DND-41 (cell line): ENCODE measurements at places on chromosomes 1 and 21.
A peak's percentile ranks its signal among the peaks of the same experiment; 100 is the strongest.

- no peak for DNase-seq
Observed at GRCh38 chr1:227901239-227901905, 46.4 kb downstream of the WNT9A start.

DNA sequence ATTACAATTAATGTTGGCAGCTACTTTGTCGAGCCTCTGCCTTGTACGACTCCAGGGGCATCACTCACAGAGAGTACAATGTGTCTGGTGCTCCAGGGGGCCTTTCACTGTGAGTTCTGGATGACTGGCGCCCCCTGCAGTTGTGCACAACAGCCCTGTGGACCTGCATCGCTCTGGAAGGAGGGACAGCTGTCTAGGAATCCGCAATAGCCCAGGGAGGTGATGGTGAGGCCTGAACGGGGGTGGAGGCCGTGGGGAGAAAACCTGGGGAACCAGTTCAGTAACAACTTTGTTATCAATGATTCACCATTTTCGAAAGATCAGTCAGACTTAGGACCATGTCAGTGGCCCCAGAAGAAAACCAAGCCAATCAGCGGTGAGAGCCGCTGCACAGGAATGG lies 189.1 kb downstream of the KAZN start:
- DNase-seq: peak; percentile 21

GRCh38 chr1:226804907-226805759 lies 65.3 kb upstream of the PSEN2 start:
- no peak for DNase-seq

DNA sequence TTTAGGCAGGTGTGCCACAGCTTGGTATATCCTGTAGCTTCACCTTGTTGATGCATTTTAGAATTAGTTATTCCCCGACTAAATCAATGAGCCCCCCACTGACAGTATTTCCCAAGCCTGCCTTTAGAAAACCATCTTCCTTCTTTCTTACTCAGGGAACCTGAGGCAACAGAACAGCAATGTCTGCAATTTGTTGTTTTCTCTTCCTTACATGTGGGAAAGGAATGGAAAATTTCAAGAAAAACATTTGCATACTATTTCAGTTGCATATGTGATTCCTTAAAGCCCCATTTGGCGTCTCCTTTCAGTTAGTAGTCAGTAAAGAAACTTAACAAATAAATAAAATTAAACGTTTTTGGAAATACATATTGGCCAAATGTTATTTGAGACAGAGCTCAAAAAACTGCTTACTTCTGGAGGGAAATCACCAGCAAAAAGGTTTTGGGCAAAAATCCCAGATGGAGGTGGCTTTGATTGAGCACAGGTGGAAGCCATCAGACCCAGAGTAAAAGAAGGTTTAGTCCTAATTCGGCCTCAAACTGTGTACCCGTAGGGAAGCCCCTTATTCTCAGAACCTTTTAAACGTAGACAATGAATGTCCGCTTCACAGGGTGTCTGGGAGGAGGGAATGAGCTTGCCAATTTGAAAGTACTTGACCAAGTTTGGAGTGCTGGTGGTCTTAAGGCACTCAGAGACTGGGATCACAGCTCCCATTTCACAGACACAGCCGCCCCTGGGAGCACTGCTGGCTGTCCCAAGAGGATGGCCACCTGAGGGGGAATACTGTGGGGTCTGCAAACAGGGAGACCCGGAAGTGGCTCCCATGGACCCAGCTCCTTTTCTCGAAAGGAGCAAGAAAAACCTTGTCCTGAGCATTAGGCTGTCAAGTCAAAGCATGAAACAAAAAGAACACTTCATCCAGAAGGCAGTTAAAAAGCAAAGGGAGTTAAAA lies 9.4 kb downstream of the LHX4 start:
- no peak for DNase-seq

- DNase-seq: no peak
Observed at GRCh38 chr1:214459895-214460294, 91.5 kb downstream of the PTPN14 start.

DNA sequence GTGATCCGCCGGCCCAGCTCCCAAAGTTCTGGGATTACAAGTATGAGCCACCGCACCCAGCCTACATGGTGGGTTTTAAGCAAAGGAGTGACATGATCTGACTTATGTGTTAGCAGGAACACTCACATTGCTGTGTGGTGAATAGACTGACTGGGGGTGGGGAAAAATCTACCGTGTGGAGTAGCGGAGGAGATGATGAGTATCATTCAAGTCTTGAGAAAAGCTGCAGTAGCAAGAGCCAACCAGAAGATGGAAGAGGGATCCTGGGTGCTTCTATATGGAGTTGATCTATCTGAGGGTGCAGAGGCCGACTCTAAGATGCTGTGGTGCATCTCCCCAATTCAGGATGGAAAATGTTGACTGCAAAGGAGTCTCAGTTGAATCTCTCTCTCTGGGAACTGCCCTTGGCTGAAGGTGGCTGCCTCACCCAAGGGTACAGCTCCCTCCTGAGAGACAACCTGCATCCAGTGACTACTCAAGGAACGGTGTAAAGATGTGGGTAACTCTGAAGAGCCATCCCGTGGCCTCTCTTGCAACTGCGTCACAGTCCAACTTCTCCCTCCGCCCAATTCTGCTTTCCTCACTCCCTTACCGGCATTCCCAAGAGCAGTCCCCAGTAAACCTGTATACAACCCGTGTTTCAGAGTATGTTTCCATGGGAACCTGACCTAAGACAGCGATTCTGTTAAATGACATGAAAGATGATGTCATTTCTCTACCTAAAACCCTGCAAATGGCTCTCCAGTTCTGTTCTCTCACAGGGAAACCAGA lies 7.4 kb upstream of the B3GALNT2 start:
- DNase-seq: no peak

- DNase-seq: no peak
Observed at GRCh38 chr1:211551638-211552460, 27.1 kb downstream of the SLC30A1 start.

DNA sequence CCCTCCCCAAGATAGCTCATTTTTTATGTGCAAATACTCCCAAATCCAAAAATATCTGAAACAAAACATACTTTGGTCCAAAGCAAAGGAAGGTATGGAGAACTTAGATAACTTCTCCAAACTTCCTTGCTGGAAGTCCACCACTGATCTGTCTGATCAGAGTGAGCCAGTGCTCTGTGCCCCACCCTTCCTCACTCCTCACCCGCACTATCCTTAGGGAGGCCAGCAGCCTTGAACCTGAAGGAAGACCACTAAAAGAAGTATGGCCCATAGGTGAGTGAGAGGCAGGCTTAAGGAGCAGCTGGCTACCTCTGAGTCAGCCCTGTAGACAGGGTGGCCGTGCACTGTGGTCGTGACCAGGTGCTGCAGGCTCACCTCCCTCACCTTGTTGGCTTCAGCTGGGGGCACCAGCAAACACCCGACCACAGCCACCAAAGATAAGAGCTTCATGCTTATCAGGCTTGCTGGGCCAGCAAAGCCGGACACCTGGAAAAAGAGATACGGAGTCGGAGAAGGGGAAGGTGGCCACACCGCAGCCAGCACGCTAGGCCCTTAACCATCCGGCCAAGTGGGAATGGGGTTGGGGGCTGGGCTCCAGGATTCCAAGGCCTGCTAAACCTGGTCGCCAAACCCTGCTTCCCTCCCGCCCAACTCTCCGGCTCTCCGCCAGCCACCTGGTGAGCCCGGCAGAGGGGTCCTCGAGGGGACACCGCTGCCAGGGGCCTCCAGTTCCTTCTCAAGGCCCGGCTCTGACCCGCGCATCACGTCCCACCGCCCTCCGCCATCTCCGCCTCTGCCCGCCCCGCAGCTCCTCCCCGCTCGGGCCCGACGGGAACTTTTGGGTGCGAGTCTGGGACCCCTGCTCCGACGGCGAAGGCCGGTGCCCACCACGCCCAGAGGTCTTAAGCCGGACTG lies 543 bp downstream of the TMEM9 start:
- no peak for DNase-seq

DNA sequence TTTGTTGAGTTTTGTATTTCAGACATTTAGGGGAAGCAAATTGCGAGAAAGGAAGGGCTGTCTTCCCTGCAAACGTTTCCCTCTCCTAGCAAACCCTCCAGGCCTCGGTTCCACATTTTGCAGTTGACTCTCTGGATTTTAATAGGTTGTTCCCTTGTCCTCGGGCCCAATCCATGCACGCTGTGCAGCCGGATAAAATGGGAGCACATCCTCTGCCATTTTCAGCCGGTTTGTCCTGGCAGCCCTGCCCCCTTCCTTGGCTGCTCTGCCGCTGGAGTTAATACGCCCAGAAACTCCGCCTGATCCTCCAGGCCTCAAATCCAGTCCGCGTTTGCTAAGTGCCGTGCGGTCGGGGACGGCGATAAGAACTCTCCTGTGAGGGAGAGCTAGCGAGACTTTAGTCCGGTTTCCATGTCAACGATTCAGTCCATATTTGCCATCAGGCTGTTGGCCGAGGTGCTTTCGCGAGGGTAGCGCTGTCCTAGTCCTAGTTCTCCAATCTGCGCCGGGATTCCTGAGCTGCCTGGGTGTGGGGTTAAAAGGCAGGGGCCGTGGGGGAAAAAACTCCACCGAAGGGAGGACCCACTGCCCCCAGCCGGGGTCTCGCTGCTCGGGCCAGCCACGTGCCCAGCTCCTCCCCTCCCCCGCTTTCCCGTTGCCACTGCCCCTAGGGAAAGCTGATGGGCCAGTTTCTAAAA lies 2.9 kb upstream of the ARID1A start:
- DNase-seq: peak; percentile 98

- DNase-seq: no peak
Observed at GRCh38 chr21:35416866-35417489, 367.9 kb upstream of the RUNX1 start.

DNA sequence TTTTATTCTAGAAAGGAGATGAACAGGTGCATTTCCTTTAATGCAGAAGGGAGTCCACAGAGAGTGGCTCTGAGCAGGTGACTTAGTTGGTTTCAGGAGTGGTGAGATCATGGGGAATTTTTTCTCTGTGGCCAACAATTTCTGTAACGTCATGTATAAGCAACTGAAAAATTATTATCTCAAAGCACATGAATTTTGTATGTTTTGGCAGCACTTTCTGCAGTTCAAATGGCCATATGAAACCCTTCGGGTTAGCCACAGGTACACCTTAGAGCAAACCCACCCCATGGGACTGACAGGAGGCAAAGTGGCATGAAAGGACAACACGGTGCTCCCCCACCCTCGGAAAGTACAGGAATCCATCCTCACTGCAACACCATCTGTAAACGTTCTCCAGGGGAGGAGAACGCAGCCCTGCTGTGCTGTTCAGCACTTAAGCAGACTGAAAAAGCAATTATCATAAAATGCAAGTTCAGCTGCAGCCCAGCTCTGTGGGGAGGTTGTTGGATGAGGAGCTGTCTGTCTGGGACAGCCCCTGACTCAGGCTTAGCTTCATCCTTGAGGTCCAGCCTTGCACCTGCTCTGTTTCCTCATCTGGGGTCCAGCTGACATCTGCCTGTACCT lies 55.8 kb upstream of the CLDN14 start:
- DNase-seq: no peak

DNA sequence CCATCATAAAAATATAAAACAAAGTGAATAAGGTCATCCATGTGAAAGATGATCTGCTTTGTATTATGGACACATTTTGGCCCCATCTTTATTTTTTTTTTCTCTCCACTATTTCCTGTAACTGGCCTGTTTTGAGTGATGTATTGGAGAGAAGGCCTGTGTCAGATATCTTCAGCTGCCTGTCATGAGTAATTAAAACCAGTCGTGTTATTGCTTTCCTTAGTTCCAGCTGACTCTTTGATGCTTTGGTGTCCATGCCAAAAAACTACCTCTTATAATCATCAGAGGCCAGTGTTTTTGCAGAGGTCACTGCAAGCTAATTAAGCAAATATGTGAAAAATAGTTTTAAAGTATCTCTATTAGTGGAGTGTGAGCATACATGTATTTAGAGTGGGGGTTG lies 29.7 kb downstream of the NTMT2 start:
- DNase-seq: no peak

GRCh38 chr1:114339379-114339778 lies 171.6 kb downstream of the TRIM33 start:
- DNase-seq: peak; percentile 35

DNA sequence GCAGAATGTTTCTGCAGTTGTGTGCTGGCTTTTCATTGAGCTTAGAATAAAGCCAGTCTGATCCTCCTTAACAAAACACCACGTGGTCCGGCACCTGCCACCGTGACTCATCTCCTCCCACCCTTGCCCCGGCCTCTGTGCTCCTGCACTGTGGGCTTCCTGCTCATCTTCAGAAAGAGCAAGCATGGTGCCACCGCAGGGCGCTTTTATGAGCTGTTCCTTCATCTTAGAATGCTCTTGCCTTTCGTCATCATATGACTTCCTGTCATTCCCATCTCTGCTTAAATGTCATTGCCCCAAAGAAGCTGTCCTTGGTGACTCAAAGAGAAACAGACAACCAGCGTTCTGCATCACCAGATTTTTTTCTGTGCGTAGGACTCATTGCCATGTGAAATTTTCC lies 117.8 kb downstream of the HHAT start:
- peak; percentile 89 for DNase-seq

DNA sequence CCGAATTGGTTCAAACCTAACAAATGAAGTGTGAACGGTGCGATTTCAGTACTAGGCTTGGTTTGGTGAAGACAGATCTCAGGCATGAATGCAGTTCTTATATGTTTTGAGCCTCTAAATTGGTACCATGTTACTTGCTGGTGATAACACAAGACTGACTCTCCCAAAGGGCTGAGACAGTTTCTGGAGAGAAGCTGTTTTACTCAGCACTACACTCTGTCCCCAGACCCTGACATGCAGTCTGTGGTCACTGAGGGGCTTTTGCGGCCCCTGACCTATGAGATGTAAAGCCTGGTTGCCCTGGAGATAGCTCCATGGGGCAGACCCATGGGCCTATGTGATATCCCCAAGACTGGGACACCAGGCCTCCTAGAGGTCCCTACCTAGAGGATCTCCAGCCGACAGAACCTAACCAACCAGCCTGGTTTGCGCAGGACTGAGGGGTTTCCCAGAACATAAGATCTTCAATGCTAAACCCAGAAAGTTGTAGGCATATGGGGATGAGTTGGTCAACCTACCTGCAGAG lies 19.4 kb upstream of the FOXE3 start:
- no peak for DNase-seq

DNA sequence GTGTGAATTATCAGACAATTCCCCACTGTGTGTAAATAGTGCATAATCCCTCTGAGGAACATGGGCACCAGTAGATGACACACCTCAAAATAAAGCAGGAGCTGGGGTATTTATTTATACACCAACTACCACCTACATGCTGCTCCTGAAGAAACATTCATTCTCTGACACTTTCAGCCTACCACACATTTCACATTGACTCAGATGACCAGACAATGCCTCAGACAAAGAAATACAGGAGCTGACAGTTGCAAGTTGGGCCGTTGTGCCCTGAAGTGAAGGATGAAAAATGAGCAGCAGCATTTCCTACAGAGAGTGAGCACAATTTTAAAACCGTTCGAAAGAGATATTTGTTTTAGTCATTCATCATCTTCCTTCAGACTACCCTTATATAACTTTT lies 63.2 kb downstream of the RGS2 start:
- DNase-seq: no peak

DNA sequence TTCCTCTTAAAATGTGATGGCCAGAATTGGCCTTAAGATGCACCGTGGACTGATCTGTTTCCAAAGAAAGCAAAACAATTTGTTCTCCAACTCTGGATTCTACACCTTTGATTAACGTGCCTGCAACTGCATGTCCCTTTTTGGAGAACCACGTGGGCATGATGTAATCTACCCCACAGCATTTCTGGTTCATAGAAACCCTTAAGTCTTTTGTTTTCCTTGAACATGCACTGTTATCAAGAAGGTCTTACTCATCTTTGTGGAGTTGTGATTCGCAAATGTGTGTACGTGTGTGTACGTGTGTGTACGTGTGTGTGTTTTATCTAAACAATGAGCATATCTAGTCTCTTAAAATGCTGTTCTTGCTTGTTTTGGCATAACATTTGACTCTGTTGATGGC lies 57.8 kb downstream of the LPAR3 start:
- DNase-seq: no peak
